ENCODE measurements at places on chromosomes 4 and X.

DNA sequence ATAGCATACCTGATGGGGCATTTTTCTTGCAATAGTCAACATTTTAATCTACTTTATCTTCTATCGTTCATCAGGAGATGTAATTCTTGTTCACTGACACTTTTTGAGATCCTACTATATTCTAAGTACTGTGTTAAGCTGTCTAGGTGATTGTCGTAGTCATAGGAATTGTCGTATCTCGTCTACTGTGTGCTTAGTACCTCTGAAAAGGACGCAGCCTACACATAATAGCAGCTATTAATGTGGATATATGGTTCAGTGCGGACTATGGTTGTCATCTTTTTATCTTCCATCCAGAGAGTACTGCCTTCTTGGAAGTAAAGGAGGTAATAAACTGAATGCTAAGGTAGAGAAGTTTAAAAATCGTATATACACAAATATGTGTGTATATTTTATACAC lies 21.9 kb upstream of the CFAP299 start:
- DNase-seq, result no peak

- no peak for DNase-seq
Measured at GRCh38 chr4:170122252-170122651, 32.5 kb upstream of the AADAT start.

DNA sequence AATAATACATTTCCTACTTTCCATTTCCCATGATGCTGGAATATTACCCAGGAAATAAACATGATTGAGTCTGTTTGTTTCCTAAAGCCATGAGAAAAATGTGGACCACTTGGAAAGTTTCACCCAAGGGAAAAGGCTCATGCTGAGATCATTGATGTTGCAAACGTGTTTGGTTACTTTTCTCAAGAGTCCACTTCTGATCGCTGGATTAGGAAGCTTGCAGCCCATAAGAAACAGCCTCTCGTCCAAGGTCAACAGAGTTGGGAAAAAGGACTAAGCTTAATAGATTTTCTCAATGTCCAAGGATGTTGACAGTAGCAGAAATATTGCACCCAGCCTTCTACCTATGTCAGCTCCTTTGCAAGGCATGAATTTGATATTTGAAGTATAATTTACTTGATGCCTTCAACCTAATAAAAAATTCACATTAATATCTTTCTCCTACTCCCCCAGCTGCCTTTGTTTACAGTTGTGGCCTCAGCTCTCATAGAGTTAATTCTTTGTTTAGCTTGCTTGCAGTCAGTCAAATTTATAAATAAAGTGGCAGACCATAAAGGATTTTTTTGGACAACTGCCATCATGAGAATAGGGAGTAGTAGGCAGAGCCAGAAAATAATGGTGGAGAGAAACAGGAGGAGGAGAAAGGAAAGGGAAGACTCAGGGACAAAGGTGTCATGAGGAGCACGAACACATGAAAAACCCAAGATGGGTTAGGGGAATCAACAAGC lies 65.6 kb upstream of the BLTP1 start:
- DNase-seq, result no peak

GRCh38 chr4:15420642-15421041 lies 7.2 kb upstream of the C1QTNF7 start:
- DNase-seq, result no peak

GRCh38 chr4:41644288-41644914 lies 104.1 kb downstream of the PHOX2B start:
- peak; percentile 7 for DNase-seq

DNA sequence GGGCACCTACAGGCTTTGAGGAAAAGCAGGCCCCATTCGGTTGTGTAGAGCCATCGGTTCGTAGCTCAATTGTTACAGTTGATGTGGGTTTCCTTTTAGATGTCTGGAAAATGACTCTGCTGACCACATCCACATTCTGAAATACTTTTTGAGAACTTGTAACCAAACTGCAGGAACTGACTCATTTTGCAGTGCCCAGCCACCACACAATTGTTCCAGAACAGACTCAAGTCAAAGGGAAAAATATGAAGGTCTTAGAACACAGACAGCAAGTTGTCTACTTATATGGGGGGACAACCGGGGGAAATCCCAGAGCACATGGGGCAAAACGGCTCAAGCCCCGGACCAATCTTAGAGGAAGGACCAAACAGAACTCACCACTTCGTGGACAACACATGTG lies 557.6 kb upstream of the DIPK2B start:
- no peak for DNase-seq

DNA sequence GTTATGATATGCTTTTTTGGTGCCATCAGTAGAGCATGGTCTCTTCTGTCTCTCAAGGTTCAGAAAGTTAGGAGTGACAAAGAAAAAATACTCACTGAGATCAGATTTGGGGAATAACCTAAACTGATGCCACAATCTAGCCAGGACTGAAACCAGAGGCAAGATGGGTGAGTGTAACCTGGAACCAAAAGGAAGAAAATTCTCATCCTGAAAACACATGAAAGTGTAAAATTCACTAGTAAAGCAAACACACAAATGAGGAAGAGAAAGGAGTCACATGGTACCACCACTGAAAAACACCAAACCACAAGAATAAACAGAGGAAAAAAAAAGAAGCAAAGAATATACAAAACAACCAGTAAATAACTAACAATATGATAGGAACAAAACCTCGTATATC lies 96.4 kb downstream of the ANXA10 start:
- no peak for DNase-seq

GRCh38 chrX:18797141-18797540 lies 89.7 kb downstream of the PPEF1 start:
- no peak for DNase-seq

- no peak for DNase-seq
Measured at GRCh38 chr4:149102765-149103164, 660.6 kb upstream of the NR3C2 start.

DNA sequence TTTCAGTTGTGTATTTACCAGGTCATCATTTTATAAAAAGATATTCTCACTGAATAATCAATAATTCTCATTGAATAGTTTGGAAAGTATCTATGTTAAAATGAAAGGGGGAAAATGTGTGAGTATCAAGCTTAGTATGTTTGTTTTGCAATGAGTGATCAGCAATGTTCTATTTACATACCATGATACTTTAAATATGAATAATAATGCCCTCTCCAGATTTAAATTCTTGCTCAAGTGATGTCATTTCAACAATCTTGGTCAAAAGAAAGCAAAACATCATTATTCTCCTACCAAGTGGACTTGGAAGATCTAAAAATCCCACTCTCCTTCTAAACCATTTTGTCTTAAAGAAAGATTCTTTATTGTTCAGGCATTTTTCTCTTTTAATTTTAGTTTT lies 42.1 kb upstream of the ANKRD50 start:
- DNase-seq, result no peak

- DNase-seq, result no peak
Measured at GRCh38 chr4:148448141-148448540, 5.9 kb upstream of the NR3C2 start.

- DNase-seq, result no peak
Measured at GRCh38 chr4:94974773-94975172, 217.0 kb downstream of the BMPR1B start.

GRCh38 chrX:153569475-153569874 lies 29.5 kb downstream of the CCNQ start:
- DNase-seq, result no peak

- DNase-seq, result no peak
Measured at GRCh38 chrX:146481735-146482134, 327.8 kb upstream of the CXorf51B start.

GRCh38 chrX:8548446-8548845 lies 83.8 kb downstream of the VCX3B start:
- DNase-seq, result no peak
